Mesenteric fat pad (tissue), 1 donor: ENCODE measurements at places on chromosomes 2 and 18. TPM values are rescaled to one million over a fixed set of nuclear protein-coding genes. Genes with fewer than 3 reads are reported as not detected.

- DNase-seq: no peak
Measured at GRCh38 chr2:199602896-199603717, 145.4 kb upstream of the SATB2 start.

The FIGN gene
- total RNA-seq: 10.3 TPM

DNA sequence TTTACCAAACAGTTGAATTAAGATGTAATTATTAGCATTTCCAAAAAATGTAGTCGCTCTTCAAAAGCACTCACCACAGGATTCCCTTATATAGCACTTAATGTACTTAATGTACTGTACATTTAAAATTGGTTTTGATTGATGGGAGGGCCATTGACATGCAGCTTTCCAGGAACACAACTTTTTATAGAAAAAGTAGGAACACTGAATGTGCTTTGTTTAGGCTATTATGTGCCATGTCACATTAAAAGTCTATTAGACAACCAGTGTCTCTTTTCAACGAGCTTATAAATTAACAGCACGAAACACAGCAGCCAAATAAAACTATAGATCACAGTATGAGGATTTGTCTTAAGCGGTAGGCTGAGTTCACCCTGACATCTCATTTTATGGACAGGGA is 301.1 kb downstream of the PRKCE start:
- DNase-seq: no peak

DNA sequence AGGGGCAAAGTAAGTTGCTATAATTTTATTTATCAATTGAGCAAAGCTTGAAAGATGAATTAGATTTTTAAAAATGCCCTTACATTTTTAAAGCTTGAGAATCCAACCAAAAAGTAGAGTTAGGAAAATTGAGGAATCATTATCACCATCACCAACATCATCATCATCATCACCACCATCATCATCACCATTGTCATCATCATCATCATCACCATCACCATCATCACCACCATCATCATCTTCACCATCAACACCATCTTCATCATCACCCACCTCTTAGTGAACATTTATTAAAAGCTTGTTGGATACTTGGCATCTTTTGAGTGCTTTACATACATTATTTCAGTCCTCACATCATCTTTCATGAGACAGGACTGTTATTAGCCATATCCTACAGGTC is 504.4 kb upstream of the TNP1 start:
- DNase-seq: no peak

DNA sequence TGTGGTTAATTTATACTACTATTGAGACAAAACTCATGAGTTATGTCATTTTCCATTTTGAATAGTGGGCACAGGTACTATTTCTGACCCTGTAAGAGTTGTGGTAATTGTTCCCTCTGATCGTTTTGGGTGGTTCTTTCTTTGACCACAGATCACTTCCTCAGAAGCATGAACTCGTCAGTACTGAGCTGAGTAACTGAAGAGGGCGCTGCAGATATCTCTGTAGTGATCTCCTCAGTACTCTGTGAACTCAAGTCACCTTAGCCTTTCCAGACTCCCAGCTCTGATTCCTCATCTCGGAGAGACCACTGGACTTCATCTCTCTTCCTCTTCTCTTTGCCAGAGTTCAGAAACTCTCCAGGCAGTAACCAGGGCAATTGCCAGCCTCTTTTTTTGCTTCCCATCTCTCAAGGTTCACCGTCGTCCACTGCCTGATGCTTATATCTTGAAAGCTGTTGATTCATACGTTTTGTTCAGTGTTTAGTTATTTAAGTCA is 9.4 kb upstream of the IL1RL1 start:
- DNase-seq: no peak

- peak; percentile 82 for DNase-seq
Measured at GRCh38 chr2:26591619-26592505, 49.3 kb downstream of the CIB4 start.

DNA sequence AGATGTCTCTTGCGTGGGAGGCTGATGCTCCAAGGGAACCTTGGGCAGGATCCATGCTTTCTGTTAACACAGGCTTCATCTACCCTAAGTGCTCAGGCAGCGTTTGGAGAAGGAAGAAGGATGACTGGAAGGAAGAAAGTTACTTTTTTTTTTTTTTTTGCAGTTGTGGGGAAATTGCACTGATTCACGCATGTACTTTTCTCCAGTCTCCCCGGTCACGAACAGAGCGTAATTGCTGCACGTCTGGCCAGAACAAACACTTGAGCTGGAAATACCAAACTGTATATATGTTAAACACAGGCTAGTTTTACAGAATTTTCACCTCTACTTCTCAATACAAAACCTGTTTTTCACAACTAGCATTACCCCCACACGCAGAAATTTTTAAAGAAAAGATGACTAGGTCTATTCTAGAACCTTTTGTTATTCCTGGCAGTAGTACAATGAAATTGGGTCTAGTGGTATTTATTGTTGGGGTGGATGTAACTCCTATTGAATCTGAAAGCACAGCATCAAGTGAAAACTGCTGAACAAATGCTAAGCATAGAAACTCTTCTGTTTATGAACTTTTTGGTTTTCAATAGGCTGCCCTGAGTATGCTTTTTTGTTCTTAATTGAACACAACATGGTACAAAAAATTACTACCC is 9.3 kb upstream of the SCYGR5 start:
- no peak for DNase-seq

GRCh38 chr2:98543214-98543613 is 65.1 kb downstream of the COA5 start:
- DNase-seq: no peak

GRCh38 chr2:144553379-144553778 is 33.5 kb upstream of the ZEB2 start:
- DNase-seq: no peak

GRCh38 chr2:1744151-1744445 is 217 bp downstream of the PXDN start:
- peak; percentile 85 for DNase-seq

The GEN1 gene
- 5.1 TPM for total RNA-seq

GRCh38 chr2:9494081-9494480 is 19.7 kb downstream of the IAH1 start:
- no peak for DNase-seq

The RUFY4 gene
- total RNA-seq: 0.42 TPM

DNA sequence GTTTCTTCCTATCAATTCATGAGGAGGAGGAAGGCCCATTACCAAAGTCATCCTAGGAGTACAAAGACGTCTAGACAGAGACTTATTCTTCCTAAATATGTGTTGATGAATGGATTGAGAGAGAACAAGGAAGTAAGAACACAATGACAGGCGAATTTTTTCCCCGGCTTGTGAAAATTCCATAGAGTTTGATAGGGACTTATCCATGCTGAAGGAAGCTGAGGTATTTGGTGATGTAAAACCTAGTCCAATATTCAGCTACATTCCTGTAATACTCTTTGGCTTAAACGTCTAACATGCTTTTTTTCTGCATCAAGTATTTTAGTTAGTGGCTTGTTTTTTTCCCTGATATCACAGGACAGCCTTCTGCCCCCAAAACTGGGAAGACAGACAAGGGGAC is 121.9 kb upstream of the MYT1L start:
- no peak for DNase-seq

The HOXD12 gene
- total RNA-seq: not detected

- DNase-seq: no peak
Measured at GRCh38 chr2:220167956-220168355, 540.5 kb downstream of the SLC4A3 start.

GRCh38 chr2:14330884-14331283 is 301.6 kb upstream of the LRATD1 start:
- DNase-seq: no peak

- no peak for DNase-seq
Measured at GRCh38 chr2:170005702-170006101, 172.2 kb upstream of the MYO3B start.

The NPHP1 gene
- total RNA-seq: 2.2 TPM

The TCF4 gene
- total RNA-seq: 159 TPM

The PRKCE gene
- total RNA-seq: 34.1 TPM

- no peak for DNase-seq
Measured at GRCh38 chr18:10926621-10927161, 222.7 kb downstream of the PIEZO2 start.

The MAPK4 gene
- not detected for total RNA-seq

- peak; percentile 94 for DNase-seq
Measured at GRCh38 chr2:111883661-111884591, at the start of gene ANAPC1. TSS of gene ANAPC1 (minus strand) at chr2:111884193. CDS start at chr2:111880825, 3,368 bp downstream.

- DNase-seq: no peak
Measured at GRCh38 chr2:239396881-239397681, 3.7 kb downstream of the HDAC4 start.

The ACOXL gene
- not detected for total RNA-seq

GRCh38 chr2:18304849-18305248 is 255.6 kb downstream of the RDH14 start:
- DNase-seq: no peak

- DNase-seq: peak; percentile 39
Measured at GRCh38 chr18:78605255-78605654, 374.4 kb upstream of the SALL3 start.

The CCDC85A gene
- 7.6 TPM for total RNA-seq

The UPP2 gene
- not detected for total RNA-seq

- DNase-seq: no peak
Measured at GRCh38 chr2:235077046-235077445, 125.2 kb downstream of the SH3BP4 start.

The ZAP70 gene
- 1.3 TPM for total RNA-seq

GRCh38 chr18:35642802-35643201 is 61.3 kb downstream of the GALNT1 start:
- DNase-seq: no peak

GRCh38 chr2:217079165-217079564 is 219.3 kb upstream of the TNP1 start:
- DNase-seq: no peak

DNA sequence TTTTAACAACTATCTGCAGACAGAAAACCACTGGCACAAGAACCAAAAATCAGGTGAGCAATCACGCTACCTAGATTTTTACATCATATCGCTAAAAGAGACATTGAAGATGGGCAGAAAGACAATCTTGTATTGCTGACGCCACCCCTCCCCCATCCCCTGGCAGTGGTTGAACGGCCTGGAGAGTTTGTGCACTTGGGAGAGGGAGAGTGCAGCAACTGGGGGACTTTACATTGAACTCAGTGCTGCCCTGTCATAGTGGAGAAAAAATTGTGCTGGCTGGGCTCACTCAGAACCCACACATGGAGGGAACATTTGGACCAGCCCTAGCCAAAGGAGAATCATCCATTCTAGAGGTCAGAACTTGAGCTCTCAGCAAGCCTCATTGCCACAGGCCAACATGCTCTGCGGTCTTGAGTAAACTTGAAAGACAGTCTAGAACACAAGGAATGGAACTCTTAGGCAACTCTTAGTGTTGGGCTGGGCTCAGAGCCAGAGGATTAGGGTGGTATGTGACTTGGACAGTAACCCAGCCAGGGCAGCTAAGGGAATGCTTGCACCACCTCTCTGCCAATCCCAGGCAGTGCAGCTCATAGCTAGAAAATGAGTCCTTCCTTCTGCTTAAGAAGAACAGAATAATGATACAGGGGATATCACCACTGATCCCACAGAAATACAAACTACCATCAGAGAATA is 220.0 kb upstream of the CYP26B1 start:
- DNase-seq: no peak

DNA sequence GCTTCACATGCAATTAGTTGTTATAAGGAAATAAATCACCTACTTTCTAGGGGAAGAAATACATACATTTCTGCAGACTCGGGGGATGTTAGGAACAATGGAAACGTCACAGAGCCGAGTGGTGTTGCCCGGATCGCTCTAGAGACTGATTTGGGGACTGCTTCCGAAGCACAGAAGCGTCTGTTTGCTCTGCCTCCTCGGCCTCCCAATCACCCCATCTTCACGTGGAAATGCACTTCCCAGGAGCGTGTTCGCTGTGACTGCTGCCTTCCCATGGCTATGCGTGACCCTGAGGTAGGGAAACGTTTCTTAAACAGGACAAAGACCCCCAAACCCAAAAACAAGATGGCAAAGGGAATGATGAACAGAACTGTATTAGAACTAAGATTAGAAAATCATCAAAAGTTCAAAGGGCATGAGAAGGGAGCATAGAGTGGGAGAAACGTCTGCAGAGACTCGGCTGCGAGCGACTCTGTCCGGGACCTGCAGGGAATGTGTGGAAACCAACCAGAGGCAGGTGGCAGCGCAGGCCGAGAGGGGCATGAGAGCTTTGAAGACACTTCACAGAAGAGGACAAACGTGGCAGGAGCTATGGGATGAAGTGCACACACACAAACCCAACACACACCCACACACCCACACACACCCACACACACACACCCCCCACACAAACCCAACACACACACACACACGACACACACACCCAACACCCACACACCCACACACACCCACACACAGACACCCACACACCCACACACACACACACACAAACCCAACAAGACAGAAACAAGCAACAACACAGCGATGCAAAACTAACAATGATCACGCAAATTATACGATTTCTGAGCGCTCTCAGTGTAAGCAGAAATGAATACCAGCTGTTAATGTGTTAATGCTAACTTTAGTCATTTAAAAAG is 41.3 kb downstream of the RTP5 start:
- peak; percentile 65 for DNase-seq

DNA sequence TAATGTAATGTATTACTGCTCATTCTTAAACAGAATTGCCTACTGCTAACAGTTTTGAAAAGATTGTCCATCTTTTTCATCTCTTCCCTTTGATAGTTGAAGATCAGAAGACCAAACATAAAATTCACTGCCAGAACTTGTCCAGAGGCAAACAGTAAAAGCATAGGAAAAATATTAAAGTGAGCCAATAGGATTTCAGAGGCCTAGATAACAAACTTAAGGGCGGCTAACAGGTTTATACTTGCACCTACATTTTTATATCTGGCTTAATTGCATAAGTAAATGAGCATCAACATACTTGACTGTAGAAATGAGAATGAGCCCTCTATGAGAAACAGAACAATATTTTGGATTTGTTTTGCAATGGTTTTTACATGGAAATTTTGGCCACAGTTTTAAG is 30.3 kb downstream of the ZC3H15 start:
- no peak for DNase-seq

The SIX3 gene
- total RNA-seq: not detected

The GALNT5 gene
- total RNA-seq: not detected

DNA sequence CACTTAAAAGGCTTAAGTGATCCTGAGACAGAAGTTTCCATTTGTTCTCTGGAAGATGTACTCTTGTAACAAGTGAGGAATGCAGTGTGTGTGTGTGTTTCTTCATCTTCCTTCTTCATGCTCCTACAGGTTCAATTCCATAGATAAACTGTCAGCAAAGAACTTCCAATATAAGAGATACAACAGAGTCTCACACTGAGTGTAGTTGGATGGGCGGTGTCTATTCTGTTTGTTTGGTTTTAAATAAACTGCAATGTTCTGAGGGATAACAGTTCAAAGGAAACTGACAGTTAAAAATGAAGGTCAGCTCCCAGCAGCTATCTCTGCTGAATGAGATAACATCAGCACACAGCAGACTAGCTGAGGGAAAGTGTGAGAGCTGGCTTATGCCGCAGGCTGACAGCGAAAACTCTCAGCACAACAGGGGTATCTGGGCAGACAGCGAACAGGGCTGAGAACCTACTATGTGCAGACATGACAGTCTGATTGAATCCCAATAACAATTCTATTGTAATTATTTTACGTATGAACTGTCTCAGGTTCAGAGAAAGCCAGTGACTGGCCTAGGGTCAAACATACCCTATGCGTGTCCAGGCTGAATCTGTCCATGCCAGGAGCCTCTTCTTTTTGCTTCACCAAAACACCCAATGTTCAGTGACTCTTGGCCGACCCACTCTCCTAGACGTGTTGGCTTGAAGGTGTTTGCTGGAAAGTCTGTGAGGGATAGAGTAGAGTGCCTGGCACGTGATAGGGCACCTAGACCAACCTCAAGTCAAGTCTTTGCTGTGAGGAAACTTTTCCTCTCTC is 201.9 kb upstream of the TRIB2 start:
- DNase-seq: no peak

- DNase-seq: no peak
Measured at GRCh38 chr2:153819501-153819900, 52.2 kb upstream of the GALNT13 start.
